Activated T-helper 17 cell treated with anti-CD3 and anti-CD28 coated beads, Interleukin-2, amount 50 U/mL, for 72 hours (primary cell): ENCODE measurements at places on chromosomes 5 and 9.

- no peaks in the 10 kb centered on the region for H3K4me1 ChIP-seq
- no peak overlapping the region for H3K27ac ChIP-seq
Observed at GRCh38 chr5:67725604-67726003, 490.0 kb upstream of the PIK3R1 start.

- no peak overlapping the region for H3K4me3 ChIP-seq
- no peak overlapping the region for H3K27ac ChIP-seq
- H3K27me3 ChIP-seq, result no peaks in the 10 kb centered on the region
- peaks cover 37% of the 10 kb centered on the region for H3K36me3 ChIP-seq
- ATAC-seq, result no peak
Observed at GRCh38 chr5:177178733-177179304, 45.2 kb downstream of the NSD1 start.

DNA sequence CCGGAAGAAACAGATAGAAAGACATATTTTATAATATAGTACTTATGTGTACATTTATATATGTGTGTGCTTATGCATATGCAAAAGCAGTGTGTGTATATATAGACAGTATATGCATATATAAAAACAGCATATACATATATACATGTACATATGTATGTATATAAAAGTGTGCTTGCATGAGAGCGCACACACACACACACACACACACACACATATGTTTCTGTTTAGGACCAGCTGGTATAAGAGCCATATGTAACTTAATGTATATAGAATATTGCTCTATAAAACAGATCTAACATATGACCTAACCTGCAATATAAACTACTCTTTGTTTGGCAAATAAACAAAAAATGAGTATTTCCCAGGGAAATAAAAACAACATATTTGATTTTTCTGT is 65.1 kb upstream of the CDH9 start:
- no peak overlapping the region for H3K4me3 ChIP-seq
- H3K27me3 ChIP-seq, result no peaks in the 10 kb centered on the region
- no peaks in the 10 kb centered on the region for H3K36me3 ChIP-seq
- ATAC-seq, result no peak
- no peaks in the 10 kb centered on the region for H3K4me1 ChIP-seq
- no peak overlapping the region for H3K27ac ChIP-seq

DNA sequence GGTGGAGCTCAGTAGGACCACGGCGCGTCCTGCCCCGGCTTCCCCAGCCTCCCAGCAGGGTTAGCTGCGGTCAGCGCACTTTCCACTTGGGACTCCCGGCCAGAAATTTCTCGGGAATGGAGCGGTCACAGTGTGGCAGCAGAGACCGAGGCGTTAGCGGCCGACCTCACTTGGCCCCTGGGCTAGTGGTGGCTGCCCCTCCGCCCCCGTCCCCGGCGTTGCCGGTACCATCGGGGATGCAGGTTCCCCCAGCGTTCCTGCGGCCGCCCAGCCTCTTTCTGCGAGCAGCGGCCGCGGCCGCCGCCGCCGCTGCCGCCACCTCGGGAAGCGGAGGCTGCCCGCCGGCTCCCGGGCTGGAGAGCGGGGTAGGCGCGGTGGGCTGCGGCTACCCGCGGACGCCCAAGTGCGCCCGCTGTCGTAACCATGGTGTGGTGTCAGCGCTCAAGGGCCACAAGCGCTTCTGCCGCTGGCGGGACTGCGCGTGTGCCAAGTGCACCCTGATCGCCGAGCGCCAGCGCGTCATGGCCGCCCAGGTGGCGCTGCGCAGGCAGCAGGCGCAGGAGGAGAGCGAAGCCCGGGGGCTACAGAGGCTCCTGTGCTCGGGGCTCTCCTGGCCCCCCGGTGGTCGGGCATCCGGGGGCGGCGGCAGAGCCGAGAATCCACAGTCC is 460 bp downstream of the DMRTA1 start:
- H3K4me3 ChIP-seq, result peak overlapping the region; percentile 66
- peaks cover 32% of the 10 kb centered on the region for H3K27me3 ChIP-seq
- ATAC-seq, result peak; percentile 94
- H3K36me3 ChIP-seq, result no peaks in the 10 kb centered on the region
- no peak overlapping the region for H3K27ac ChIP-seq

DNA sequence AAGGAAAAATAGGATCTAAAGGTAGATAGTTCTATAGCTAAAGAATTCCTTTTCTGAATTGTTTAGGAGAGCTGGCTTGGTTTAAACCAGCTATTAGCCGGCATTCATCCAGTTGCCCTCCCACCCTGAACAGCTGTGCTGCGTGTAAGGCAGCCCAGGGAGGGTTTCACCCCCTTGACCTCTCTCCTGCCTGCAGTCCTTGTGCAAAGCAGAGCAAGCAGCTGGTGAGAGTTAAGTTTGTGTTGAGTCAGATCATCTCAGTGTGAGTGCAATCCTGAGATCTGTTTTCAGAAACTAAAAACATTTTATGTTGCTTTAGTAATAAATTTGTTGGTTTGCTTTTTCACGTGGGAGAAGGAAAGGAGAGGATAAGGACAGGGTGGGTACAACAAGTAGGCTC is 13.0 kb downstream of the SLC25A25 start:
- peaks cover 58% of the 10 kb centered on the region for H3K36me3 ChIP-seq
- no peaks in the 10 kb centered on the region for H3K27me3 ChIP-seq
- peak overlapping the region; percentile 8 for H3K4me3 ChIP-seq
- peaks cover 40% of the 10 kb centered on the region for H3K4me1 ChIP-seq

DNA sequence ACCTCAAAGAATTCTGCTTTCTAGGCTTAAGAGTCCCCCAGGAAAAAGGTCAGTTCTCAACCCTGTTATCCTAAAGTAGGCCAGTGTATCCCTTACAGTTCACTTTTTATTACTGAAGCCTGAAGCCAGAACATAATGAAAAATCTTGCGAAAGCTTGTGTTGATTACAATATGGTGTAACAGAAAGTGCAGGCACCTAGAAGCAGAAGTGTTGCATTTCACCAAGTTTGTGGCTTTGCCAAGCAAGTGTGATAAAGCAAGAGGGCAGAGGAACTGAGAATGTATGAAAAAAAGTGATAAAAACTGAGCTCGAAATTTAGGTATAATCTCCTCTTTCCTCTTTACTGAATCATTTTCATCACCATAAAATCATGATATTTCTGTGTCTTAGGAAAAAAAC is 26.2 kb downstream of the AGTPBP1 start:
- H3K36me3 ChIP-seq, result peaks cover 15% of the 10 kb centered on the region
- peaks cover 18% of the 10 kb centered on the region for H3K4me1 ChIP-seq
- H3K4me3 ChIP-seq, result no peak overlapping the region
- H3K27ac ChIP-seq, result peak overlapping the region; percentile 39
- peak; percentile 37 for ATAC-seq

DNA sequence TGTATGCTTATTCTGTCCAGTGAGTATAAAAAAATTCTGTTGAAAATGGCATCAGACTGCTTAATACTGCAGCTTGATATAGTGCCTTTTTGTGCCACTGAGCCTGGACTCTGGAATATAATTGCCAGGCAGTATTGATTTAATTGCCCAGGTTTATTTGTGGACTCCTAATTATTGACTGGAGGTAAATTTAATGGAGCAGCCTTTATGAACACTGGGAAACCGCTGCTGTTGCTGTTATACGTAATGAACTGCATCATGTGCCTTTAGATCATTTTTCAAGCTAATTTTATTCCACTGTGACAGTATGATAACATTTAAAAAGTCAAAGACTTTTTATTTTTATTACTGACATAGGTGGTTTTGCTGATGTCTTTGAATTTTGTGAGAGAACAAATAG is 90.2 kb upstream of the SH3GL2 start:
- no peak for ATAC-seq
- no peak overlapping the region for H3K4me3 ChIP-seq
- H3K36me3 ChIP-seq, result no peaks in the 10 kb centered on the region
- no peak overlapping the region for H3K27ac ChIP-seq
- no peaks in the 10 kb centered on the region for H3K4me1 ChIP-seq
- H3K27me3 ChIP-seq, result no peaks in the 10 kb centered on the region

GRCh38 chr5:97528941-97529340 is 345.9 kb upstream of the RIOK2 start:
- no peaks in the 10 kb centered on the region for H3K27me3 ChIP-seq
- no peak for ATAC-seq
- H3K27ac ChIP-seq, result no peak overlapping the region

DNA sequence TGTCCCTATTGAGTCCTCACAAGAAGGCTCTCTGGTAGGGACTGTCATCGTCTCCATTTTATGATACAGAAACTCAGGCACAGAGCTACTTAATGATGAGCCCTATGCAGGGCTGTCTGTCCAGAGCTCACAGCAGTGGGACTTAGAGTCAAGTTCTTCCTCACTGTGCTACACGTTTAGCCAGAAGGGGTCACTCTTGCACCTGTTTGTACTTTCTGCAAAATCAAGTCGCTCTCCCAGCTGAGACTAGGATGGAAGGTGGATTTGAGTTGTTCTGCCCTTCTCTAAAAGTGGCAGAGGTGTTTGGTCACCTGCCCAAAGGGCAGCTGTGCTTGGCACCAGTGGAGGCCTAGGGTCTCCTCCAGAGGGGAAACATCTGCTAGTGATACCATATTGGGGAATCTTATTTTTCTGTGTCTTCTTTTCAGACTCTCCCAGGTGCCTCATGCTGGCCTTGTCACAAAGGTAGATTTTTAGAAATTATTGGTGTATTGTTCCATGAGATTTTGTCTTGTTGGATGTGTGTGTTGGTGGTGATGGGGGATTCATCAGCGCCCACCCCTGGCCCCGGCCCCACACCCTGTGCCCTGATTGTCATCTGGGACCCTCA is 104.2 kb downstream of the PPARGC1B start:
- H3K36me3 ChIP-seq, result no peaks in the 10 kb centered on the region
- H3K27ac ChIP-seq, result no peak overlapping the region
- H3K4me1 ChIP-seq, result no peaks in the 10 kb centered on the region
- ATAC-seq, result peak; percentile 52

DNA sequence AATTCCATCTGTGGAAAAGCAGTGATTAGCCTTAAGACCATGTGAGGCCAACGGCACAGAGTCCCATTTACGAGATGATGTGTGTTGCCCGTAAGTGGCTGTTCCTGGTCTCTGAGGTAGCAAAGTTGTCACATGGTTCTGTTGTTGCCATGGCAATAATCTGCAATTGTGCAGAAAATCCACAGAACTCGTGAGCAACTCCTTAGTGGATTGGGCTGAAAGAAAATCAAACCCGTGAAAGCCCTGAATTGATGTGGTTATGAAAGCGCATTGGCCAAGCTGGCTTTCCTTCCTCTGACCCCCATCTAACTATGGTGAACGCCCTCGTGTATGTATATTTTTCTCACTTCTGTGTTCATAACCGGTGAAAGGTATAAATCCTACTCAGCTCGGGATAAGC is 614.7 kb downstream of the EBF1 start:
- no peak overlapping the region for H3K4me3 ChIP-seq
- H3K36me3 ChIP-seq, result no peaks in the 10 kb centered on the region
- peaks cover 14% of the 10 kb centered on the region for H3K27me3 ChIP-seq
- no peak for ATAC-seq
- no peaks in the 10 kb centered on the region for H3K4me1 ChIP-seq

- no peak for ATAC-seq
- no peak overlapping the region for H3K27ac ChIP-seq
- H3K36me3 ChIP-seq, result no peaks in the 10 kb centered on the region
- no peaks in the 10 kb centered on the region for H3K4me1 ChIP-seq
- no peak overlapping the region for H3K4me3 ChIP-seq
Observed at GRCh38 chr9:75455444-75455921, 367.2 kb downstream of the OSTF1 start.

DNA sequence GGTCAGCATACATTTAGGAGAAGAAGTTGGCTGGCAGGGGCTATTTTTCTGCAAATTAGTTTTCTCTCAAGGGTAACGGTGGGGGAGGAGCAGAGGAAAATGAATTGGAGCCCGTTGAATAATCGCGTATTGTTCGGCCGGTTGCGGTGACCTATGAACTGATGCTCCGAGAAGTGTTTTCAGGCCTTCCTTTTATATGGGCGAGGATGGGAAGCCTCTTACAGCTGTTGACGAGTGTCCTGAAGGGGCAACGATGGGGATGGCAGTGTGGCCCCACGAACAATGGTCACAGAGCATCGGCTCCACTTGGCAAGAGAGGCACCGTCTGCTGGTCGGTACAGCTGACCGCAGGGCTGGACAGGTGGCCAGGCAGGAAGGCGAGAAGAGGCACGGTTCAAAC is 400.7 kb downstream of the ZSWIM6 start:
- H3K4me1 ChIP-seq, result no peaks in the 10 kb centered on the region
- no peak for ATAC-seq
- no peak overlapping the region for H3K4me3 ChIP-seq
- peaks cover 28% of the 10 kb centered on the region for H3K27me3 ChIP-seq
- H3K27ac ChIP-seq, result no peak overlapping the region

DNA sequence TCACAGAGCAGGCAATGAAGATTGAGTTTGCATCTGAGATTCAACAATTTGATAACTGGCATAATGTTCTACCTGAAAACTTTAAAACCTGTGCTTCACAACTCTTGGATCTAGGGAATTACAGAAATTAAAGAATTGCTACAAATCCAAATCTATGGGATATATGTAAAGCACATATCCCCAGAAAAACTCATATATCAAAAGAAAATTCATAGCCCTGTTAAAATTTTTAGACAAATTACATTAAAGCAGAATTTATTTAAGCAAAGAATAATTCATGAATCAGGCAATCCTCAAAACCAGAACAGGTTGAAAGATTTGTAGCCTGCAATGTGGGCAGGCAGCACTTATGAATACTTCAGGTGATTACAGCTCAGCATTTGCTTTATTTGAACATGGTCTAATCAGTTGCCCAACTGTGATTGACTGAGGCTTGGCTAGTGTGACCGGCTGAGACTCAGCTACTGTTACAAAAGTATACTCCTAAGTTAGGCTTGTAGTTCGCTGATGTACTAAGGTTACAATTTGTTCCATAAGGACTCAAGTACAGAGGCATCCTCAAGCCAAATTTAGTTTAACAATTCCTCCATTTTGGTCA is 10.3 kb upstream of the UBTD2 start:
- no peaks in the 10 kb centered on the region for H3K4me1 ChIP-seq
- no peak for ATAC-seq
- H3K27me3 ChIP-seq, result peaks cover 3% of the 10 kb centered on the region

- H3K4me3 ChIP-seq, result no peak overlapping the region
- H3K27ac ChIP-seq, result no peak overlapping the region
- ATAC-seq, result no peak
- H3K4me1 ChIP-seq, result peaks cover 4% of the 10 kb centered on the region
- no peaks in the 10 kb centered on the region for H3K27me3 ChIP-seq
Observed at GRCh38 chr9:6984941-6985578, 227.3 kb downstream of the KDM4C start.

GRCh38 chr5:1204693-1205242 is 3.4 kb downstream of the SLC6A19 start:
- H3K4me3 ChIP-seq, result no peak overlapping the region
- H3K27me3 ChIP-seq, result peaks cover 5% of the 10 kb centered on the region
- no peaks in the 10 kb centered on the region for H3K4me1 ChIP-seq
- ATAC-seq, result no peak

GRCh38 chr9:78021697-78022096 is 9.9 kb downstream of the GNAQ start:
- no peak overlapping the region for H3K4me3 ChIP-seq
- no peak for ATAC-seq
- peaks cover 28% of the 10 kb centered on the region for H3K4me1 ChIP-seq
- H3K27me3 ChIP-seq, result no peaks in the 10 kb centered on the region
- no peak overlapping the region for H3K27ac ChIP-seq

- no peak overlapping the region for H3K4me3 ChIP-seq
- ATAC-seq, result no peak
- no peaks in the 10 kb centered on the region for H3K36me3 ChIP-seq
Observed at GRCh38 chr5:179393078-179393477, 47.8 kb upstream of the ADAMTS2 start.
